ENCODE measurements at places on chromosomes 5 and 9. TPM values are rescaled to one million over a fixed set of nuclear protein-coding genes. Genes with fewer than 3 reads are reported as not detected.
A peak's percentile ranks its signal among the peaks of the same experiment; 100 is the strongest.

DNA sequence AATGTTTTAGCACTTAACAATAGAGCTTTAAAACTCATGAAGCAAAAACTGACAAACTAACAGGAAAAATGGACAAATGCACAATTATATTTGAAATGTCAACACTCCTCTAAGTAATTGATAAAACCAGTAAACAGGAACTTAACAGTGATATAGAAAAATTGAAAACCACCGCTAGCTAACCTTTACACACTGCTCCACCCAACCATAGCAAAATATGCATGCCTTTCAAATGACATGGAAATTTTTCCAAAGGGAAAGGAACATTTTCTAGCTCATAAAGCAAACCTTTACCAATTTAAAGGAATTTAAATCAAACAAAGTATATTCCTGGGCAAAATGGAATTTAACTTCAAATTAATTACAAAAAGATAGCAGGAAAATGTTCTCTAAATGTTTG is 109.2 kb downstream of the ADAMTS19 start:
- DNase-seq, result no peak

DNA sequence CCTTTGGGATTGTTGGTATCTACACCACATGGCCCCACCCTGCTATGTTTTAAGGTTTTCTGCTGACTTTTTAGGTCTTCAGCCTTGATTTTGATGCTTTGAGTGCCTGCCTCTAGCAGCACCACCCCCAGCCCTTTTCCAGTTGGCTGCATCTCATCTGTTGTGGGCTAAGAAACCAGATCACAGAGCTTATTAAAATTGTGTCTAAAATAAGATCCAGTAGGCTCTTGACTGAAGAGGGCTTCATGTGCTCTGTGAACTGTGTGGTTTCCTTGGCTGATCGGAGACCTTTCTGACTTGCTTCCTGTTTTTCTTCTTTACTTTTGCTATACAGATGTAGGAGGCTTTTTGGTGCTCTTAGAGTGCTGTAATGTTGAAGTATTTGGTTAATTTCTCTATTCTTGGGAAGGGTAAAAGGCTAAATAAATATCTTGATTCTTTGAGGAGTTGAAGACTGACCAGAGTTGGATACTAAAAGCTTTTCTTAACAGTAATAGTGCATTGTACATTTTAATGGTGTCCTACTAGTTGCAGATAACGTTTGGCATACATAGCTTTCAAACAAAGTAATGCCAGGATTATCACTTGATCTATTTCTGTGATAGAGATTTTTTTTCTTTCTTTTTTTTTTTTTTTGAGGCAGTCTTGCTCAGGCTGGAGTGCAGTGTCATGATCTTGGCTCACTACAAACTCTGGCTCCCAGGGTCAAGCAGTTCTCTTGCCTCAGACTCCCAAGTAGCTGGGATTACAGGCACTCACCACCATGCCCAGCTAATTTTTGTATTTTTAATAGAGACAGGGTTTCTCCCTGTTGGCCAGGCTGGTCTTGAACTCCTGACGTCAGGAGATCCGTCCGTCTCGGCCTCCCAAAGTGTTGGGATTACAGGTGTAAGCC is 4.5 kb downstream of the UBE2D2 start:
- peak; percentile 36 for DNase-seq

- DNase-seq, result no peak
These were observed 12.2 kb downstream of the TNIP1 start for GRCh38 chr5:151068433-151069197.

DNA sequence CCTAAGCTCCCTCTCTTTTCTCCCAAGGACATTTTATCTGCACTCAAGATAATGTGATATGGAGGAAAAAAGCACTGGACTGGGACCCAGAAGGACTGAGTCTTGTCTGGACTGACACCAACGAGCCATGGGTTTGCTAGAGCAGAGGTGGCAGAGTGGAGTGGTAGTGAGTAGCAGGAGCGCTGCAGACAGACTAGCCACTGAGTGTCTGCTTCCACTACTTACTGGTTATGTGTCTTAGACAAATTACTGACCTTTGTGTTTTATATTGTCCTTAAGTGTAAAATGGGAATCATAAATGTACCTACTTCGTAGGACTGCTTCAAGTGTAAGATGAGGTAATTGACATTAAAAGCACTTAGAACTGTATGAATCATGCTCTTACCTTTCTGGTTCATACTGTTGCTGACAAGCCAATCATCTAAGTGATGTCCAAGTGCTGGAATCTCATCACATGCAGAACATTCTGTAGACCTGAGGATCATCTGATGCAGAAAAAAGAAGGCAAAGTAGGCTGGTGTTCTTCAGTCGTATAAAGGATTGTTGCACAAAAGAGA is 12.5 kb upstream of the PRLR start:
- no peak for DNase-seq

DNA sequence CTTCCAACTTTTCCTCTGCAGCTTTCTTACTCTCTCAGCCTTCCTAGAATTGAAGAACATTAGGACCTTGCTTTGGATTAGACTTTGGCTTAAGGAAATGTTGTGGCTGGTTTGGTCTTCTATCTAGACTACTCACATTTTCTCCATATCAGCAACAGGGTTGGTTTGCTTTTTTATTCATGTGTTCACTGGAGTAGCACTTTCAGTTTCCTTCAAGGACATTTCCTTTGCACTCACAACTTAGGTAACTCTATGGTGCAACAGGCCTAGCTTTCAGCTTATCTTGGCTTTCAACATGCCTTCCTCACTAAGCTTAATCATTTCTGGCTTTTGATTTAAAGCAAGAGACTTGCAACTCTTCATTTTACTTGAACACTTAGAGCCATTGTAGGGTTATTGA is 153.1 kb downstream of the CCDC192 start:
- DNase-seq, result no peak

DNA sequence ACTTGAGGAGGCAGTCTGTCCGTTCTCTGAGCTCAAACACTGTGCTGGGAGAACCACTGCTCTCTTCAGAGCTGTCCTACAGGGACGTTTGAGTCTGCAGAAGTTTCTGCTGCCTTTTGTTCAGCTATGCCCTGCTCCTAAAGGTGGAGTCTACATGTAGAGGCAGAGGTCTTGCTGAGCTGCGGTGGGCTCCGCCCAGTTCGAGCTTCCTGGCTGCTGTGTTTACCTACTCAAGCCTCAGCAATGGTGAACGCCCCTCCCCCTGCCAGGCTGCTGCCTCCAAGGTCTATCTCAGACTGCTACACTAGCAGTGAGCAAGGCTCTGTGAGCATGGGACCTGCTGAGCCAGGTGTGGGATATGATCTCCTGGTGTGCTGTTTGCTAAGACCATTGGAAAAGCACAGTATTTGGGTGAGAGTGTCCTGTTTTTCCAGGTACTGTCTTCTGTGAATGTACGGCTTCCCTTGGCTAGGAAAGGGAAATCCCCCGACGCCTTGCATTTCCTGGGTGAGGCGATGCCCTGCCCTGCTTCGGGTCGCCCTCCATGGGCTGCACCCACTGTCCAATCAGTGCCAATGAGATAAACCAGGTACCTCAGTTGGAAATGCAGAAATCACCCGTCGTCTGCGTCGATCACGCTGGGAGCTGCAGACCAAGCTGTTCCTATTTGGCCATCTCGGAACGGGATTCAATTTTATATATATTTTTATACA is 58.5 kb downstream of the CNTRL start:
- DNase-seq, result peak; percentile 76

- peak; percentile 43 for DNase-seq
These were observed 879.8 kb upstream of the DMAC1 start for GRCh38 chr9:8679371-8679822.

GRCh38 chr9:137791947-137792346 is 85.6 kb upstream of the CACNA1B start:
- no peak for DNase-seq

GRCh38 chr5:97874491-97874890 is 691.4 kb upstream of the RIOK2 start:
- no peak for DNase-seq

DNA sequence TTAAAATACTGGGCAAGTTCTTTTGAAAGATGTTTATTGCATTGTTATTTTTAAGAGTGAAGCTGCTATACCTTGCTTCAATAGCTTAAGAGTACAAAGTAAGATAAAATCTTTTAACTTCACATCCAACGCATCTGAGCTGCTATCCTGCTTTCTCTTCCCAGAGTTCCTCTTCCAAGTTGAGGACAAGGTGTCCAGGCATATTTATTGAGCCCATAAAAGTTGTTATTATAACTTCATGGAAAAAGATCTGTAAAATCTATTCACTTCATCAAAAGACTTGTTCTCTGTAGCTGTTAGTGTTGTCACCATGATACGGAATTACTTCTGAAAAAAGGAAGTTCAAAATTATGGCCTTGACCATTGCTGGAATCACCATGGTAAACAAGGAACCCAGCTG is 306.2 kb upstream of the ELAVL2 start:
- DNase-seq, result no peak

GRCh38 chr9:847505-847904 is 6.0 kb downstream of the DMRT1 start:
- DNase-seq, result no peak

- DNase-seq, result no peak
These were observed 8.0 kb downstream of the DMXL1 start for GRCh38 chr5:119078861-119079260.

DNA sequence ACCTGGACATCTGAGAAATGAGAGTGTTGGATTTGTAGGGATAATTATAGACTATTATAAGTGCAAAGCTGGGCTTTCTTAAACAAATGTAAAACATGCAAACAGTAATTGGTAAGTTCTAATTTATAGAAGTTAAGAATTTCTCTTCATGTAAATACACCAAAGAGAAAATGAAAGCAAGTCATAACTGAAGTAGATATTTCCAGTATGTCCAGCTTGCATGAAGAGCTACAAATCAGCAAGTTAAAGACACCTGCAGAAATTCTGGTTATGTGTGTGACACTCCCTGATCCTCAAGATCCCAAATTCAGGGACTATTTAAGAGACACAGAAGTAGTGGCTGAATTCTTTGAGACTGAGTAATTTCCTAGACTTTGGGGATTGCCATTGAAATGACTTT is 308.9 kb downstream of the TLE4 start:
- no peak for DNase-seq

DNA sequence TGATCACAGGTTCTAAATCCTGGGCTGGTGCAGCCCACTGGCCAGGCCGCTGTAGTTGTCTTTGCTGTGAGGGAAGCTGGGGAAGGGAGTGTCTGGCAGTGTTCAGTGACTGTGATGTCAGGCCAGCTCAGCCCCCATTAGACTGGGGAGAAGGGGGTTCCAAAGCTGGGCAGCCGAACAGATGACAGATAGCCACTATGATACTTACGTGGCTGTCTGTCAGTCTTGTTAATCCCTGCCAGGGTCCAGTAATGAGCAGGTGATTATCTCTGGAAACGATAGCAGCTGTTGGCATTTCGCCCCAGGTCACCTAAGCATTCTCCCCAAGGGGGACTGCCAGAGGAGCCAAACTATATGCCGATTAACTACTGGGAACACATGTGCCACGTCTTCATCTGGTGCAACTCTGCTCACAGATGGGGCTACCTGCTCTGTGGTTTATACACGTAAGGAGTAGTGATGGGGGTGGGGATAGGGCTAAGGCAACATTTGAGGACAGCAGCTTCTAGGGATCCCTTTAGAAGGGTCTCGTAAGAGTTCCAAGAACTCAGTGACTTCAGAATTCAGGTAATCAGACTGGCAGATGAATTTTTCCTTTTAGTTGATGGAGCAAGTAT is 396.3 kb downstream of the KDM4C start:
- no peak for DNase-seq

GRCh38 chr5:158814521-158814920 is 285.2 kb downstream of the EBF1 start:
- DNase-seq, result no peak

DNA sequence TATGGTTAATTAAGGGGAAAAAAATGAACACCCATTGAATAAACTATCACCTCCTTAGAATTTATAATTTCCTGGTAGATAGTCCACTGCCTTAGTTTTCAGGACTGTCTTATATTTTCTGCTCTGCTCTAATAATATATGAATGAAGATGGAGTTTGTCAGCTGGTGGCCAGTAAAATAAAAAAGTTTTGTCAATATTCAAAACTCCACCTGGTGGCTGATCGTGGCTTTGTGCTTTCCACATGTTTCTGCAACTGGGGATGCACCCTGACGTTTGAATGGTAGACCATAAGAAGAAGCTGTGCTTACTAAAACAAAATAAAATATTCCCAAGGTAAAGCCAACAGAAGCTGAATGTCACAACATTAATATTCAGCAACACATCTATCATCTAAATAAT is 286.6 kb upstream of the IZUMO3 start:
- DNase-seq, result no peak

DNA sequence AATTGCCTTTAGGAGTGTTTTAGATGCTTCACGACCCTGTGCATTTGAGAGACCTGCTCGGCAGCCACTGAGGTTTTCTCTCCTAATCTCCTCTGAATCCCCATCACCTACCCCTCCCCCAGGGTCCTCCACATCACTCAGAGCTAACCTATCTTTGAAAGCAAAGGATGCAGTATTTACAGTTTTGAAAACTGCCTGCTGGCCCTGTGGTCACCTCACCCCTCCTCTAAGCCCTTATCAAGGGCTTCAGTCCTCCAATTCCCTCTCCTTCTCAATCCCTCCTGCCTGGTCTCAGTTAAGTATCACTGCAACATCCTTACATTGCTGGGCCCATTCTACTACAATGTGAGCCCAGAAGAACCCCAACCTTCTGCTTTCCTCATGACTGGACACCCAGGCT is 4.6 kb downstream of the RPP25L start:
- no peak for DNase-seq

- DNase-seq, result no peak
These were observed 27.0 kb downstream of the ZNF169 start for GRCh38 chr9:94286116-94286515.

DNA sequence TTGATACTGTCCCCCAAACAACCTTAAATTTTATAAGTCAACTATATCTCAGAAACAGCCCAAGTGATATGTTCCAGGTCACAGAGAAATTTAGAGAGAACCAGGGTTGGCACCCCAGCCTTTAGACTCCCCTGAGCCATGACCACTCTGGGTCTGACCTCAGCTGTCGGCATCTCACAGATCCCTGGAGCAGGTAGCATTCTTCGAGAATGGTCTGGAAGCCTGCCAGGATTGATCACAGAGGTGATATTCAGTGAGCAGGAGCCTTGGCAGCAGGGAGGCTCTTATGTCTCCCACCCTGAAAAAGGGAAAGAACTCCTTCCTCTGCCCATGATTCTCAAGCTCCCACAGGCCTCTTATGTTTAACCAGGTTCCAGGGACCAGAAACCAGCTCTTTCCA is 58.2 kb downstream of the PLK2 start:
- DNase-seq, result no peak

Gene EGFL7
- polyA plus RNA-seq, result 139 TPM

Gene AQP7
- polyA plus RNA-seq, result 3.7 TPM

Gene PCDHA6
- 0.34 TPM for polyA plus RNA-seq

Gene GBGT1
- 5.7 TPM for polyA plus RNA-seq

Gene FAM221B
- polyA plus RNA-seq, result 0.24 TPM

Gene LCP2
- polyA plus RNA-seq, result 10.5 TPM

Gene RNF183
- 0.59 TPM for polyA plus RNA-seq

Gene DENND1A
- polyA plus RNA-seq, result 8.6 TPM

Gene SH2D3C
- polyA plus RNA-seq, result 30.9 TPM

Gene LHX6
- 18.3 TPM for polyA plus RNA-seq

Measured in left lung (tissue), 14 donors.